ENCODE measurements at places on chromosomes 11 and 22.
A peak's percentile ranks its signal among the peaks of the same experiment; 100 is the strongest.

DNA sequence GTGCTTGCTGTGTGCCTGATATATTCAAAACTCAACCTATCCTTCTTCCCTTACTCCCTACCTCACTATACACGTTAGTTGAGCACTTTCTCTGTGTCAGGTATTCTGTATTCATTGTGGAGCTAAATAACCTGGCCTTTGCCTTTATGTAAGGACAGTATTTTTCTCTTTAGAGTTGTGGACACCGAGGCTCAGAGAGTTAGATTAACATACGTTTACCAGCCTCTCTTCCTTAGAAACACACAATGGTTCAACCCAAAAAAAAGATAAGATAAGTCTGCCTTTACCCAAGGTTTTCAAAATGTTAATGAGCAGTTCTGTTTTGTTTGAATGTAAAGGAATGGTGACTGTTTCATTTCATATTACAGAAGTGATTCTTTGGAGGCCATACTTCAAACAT, 45.0 kb downstream of the CBL start:
- no peak for DNase-seq

DNA sequence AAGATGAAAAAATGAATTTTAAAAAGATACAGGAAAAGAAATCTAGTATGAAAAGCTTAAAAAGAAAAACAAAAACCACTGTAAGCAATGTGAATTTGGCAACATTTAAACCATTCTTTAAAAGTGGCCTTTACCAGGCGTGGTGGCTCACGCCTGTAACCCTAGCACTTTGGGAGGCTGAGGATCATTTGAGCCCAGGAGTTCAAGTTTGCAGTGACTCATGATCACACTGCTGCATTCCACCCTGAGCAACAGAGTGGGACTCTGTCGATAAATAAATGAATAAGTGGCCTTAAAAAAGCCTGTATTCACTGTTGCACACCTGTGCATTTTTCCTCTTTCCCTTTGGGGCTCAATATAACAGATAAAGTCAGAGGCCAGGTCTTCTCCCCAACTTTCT, 69.2 kb downstream of the RAB30 start:
- no peak for DNase-seq

DNA sequence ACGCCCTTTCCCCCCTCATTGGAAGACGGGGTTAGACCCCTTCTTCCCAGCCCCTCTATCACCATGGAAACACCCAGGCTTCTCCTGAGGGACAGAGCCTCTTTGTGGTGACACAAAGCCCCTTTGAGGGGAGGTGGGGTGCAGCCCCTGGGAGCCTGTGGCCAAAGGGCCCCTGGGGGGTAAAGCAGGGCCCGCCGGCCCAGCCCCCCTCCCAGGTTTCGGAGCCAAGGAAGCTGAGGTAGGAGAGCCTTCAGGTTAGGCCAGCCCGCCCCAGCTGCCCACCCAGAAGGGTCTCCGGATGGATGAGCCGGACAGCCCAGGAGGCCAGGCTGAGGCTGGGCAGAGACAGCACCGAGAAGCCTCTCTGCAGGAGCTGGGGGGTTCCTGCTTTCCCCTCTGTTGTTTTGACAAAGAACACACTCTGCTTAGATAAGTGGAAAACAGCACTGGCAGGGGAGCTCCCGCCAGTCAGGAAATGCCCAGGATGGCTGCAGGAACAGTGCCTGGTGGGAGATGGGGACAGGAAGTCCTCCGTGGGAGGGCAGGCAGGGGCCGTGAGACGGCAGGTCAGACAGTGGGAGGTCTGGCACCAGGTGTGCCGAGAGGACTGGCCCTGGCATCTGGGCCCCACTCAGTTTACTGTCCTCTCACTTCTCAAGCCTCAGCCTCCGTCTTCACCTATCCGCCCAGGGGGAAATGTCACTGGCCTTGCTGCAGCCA, 18.2 kb downstream of the ARVCF start:
- DNase-seq, result no peak

GRCh38 chr11:35030716-35031213, 108.2 kb upstream of the CD44 start:
- no peak for DNase-seq

DNA sequence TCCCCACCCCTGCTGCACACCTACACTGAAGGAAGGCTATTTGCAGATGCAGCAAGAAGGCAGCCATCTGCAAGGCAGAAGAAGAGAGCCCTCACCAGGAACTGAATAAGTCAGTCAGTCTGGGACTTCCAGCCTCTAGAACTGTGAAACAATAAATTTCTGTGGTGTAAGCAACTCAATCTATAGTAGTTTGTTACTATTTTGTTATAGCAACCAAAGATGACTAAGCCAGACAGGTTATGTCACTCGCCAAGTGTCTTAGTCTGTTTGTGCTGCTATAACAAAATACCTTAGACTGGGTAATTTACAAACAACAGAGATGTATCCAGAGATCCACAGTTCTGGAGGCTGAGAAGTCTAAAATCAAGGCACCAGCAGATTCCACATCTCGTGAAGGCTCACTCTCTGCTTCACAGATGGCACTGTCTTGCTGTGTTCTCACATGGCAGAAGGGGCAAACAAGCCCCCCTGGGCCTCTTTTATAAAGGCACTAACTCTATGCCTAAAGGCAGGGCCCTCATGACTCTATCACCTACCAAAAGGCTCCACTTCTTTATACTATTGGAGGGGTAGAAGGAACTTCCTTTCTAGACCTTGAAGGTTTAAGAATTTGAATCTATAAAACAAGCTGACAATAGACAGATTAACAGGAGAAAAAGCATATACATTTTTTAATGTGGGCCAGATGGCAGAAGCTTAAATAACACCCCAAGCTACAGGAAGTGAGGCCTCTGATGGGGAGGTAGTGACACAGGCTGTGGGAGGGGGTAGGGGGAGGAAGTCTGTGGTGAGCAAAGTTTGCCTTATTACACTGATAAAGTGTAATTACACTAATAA, 12.3 kb downstream of the APOL6 start:
- DNase-seq, result peak; percentile 57

GRCh38 chr22:27134315-27134701, 476.9 kb downstream of the MIAT start:
- no peak for DNase-seq

GRCh38 chr11:73940801-73941570, 9.8 kb upstream of the DNAJB13 start:
- no peak for DNase-seq

DNA sequence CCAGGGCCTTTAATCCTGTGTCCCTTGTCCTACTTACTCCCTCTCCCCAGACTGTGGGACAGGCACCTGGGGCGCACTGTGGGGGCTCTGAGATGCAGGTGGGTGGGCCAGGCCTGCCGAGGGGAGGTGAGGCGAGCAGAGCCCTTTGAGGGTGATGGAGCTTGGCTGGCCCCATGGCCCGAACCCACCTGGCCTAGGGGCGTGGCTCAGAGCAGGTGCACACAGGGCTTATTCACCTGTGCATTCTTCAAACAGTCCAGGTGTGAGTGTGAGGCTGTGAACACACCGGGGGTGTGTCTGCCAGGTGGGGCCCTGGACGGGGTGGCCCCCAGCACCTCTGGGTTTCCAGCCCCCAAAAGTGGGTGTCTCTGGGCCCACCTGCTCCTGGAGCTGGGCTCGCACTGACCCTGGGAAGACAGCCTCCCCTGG, 9.0 kb upstream of the MUC5AC start:
- DNase-seq, result no peak

GRCh38 chr11:19374151-19374569, 133.4 kb upstream of the E2F8 start:
- DNase-seq, result no peak

- peak; percentile 85 for DNase-seq
Measured at GRCh38 chr22:45398214-45398613, 15.2 kb downstream of the SMC1B start.

DNA sequence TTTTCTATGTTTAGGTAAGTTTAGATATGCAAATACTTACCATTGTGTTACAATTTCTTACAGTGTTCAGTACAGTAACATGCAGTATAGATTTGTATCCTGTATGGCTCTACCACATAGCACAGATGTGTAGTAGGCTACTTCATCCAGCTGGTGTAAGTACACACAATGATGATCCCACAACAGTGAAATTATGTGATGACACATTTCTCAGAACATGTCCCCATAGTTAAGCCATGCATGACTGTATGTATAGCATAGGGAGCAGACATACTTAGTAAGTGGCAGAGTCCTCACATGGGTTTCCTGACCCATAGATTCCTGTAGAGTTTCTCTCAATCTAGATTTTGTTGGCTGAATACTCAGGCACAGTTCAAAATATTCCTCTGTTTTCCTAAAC, 26.8 kb upstream of the BARX2 start:
- no peak for DNase-seq

All from NCI-H524 (cell line).